ENCODE measurements at places on chromosomes 13 and 19.

DNA sequence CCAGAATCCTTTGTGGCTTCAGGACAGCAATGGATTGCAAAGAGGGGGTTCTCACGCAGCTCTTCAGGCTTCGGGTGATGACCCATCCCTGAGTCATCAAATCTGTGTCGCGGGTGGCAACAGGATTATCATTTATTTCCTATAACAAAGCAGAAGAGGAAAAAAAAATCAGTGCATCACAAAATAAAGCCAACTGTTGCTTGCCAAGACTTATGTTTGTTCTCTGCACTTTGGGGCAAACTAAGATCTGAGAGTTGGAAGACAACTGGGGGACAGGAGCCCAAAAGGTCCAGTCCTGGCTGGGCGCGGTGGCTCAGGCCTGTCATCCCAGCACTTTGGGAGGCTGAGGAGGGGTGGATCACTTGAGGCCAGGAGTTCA, 6.4 kb downstream of the GNA15 start:
- no peak for DNase-seq

DNA sequence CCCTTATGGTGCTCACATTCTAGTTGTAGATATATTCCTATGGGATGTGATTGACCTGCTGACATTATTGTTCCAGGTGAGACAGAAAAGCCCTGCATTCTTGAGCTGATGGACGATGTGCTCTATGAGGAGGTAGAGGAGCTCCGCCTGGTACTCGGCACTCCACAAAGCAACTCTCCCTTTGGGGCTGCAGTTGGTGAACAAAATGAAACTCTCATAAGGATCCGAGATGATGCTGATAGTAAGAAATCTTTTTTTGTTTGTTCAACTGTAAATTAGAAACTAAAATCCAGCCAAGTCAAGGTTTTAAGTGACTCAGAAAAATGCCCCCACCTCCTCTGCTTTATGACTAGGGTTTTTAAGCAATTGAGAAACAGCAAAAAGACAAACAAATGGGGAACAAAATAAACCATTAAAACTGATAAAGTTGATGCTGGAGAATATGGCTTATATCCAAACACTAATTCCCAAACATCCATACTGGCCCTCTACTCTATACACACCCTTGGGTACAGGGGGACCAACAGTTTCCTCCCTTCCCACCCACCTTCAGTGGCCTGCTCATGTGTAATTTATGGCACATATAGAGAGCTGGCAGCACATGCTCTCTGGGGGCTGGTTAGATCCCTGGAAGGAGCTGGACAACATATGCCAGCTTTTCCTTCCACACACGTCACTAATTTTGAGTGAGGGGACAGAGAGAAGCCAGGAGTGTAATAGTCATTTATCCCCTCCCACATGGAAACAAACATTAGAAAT, 139.6 kb downstream of the STOML3 start:
- DNase-seq = no peak

DNA sequence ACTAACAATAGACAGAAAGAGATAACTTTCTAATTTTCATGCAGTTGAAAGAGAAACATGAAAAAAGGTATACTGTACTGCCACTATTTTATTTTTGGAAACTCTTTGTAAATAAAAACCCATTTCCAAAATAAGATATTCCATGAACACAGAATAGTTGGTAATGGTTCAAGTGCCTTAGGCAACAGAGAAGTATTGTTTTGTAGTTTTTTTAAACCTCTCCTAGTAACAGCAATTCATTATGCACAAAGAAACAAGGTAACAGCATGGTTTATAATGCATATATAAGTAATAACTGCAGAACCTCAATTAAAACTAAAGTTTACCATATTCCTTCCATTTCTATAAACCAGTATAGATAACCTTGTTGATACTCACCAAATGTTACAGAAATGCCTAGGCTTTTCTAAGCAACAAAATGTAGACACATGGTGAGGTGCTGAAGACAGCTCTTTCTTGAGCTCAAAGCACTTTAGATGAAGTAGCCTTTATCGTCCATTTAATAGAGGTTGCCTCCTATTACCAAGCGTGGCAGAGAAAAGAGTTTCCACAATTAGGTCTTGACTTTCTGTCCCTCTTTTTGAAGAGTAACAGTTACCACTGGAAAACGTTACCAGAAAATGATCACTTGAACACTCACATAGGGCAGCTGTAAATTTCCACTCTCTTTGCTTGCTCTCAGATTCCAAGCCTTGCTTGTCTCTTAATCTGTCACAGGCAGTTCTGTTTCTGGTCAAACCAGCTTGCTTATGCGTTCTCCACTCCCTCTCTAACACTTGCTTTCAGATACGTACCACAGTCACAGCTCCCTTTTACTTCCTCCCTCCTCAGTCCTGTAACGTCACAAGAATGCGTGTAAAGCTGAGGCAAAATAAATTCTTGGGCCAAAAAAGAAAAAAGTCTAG, 42.9 kb downstream of the CAB39L start:
- no peak for DNase-seq

- DNase-seq = no peak
Observed at GRCh38 chr13:71291842-71292146, 575.2 kb downstream of the DACH1 start.

DNA sequence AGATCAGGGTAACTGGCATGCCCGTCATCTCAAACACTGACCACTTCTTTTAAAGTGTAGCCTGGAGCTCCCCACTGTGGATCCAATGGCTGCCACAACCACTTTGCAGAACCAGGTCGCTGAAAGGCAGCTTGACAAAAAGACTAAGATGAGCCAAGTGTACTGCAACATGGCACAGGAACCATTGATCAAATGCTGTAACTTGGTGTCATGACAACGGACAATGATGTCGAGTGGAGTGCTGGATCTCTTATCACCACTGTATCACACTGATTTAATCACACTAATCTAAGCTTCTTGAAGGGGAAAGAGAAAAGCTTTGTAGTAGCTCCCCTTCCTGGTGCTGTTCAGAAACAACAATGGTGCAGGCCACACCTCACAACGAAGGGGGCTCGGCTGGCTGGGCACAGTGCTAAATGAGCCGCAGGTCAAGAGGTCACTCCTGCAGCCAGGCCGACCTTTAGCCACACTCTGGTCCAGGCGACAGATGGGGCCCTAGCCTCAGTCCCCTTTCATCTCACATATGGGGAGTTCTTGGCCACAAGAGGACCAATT, 2.2 kb upstream of the TNFRSF19 start:
- no peak for DNase-seq
